ENCODE measurements at places on chromosomes 3 and 15.

DNA sequence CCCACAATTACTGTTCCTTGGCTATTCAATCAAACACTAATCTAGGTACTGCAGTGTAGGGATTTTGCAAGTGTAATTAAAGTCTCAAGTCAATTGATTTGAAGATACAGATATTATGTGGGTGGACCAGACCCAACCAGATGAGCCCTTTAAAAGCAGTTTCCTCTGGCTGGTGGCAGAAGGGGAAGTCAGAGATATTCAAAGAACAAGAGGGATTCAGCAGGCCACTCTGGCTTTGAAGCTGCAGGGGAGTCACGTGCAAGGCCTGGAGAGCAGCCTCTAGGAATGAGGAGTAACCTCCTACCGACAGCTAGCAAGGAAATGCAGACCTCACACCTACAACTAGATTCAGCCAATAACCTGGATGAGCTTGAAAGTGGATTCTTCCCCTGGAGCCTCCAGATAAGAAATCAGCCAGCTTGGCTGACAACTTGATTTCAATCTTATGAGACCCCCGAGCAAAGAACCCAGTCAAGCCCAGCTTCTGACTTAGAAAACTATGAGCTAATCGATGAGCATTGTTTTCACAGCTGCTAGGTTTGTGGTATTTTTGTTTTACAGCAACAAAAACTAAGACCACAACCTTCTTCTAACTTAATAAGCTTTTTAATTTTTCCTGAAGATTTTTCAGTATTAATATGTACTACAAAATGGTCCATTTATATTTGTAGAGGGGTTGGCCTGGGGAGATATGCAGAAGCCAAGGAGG is 13.4 kb downstream of the HACD2 start:
- DNase-seq: no peak

DNA sequence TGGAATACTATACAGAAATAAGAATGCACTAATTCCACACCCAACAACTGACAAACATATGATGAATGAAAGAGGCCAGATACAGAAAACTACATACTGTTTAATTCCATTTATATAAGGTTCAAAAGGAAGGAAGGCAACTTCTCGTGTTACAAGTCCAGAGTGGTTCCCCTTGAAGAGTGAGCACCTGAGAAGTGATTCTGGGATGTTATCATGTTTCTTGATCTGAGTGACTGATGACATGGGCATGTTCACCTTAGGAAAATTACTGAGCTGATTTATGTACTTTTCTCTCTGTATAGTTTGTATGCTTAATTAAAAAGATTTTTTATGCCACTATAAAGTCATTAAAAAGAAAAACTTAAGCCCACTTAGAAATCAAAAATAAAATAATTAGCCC is 13.6 kb downstream of the CCDC12 start:
- no peak for DNase-seq

DNA sequence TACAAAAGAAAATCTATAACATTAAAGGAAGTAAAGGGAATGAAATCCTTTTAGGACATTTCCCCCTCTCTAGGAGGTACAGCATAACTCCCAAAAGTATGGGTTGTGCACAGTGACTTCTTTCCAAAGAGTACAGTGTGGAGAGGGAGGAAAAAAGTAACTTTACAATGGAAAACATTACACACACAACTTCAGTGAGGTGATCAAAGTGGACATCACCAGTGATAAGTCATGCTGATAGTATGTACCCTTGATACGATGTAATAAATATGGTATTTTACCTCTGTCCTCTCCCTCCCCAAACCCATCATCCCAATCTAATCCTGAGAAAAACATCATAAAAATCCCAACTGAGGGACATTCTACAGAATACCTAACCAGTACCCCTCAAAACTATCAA is 10.8 kb downstream of the PLD1 start:
- no peak for DNase-seq

DNA sequence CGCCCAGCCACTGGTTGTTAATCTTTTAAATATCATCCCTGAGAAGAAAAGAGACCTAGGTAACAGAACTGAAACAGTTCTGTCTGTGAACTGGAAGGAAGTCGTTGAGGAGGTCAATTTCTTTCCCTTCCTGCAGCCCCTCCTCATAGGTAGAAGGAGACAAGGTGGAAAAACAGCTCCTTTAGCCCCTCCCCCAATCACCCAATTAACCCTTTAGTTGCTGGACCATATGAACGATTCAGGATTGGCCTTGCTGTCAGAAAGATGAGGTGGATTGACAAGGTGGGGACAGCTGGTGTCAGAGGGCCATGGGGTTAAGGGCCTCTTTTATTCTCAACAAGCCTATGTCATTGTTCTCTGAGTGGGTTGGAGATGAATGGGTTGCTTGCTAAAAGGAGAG is 36.0 kb upstream of the ZNF445 start:
- DNase-seq: no peak

DNA sequence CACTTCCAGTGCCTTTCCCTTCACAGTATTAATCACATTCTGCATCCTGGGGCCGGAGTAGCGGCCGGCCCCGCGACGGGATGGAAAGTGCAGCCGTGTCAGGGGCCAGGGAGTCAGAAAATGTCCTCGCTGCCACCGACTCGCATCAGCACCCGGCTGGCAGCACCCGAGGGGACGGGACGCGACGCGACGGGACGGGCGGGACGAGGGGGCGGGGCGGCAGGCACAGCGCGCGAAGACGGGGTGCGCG is 353 bp downstream of the ATG3 start:
- DNase-seq: no peak

GRCh38 chr15:64478863-64479262 is 18.5 kb downstream of the ZNF609 start:
- no peak for DNase-seq

DNA sequence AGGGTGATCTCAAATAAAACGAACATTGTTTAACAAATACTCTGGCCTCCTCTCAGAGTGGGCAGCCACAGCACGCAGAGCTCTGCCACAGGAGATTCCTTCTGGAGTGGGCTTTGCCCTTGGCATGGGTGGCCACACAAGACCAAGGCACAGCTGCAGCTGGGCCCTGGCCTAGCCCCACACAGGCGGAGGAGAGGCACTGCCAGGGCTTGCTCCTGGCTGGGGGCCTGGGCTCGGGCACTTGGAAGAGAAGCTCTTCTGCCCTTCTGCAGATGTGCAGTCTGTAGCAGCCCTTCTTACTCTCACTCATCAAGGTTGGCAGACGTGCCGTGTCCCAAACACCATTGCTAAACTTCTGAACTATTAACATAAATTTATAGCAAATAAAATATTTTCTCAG is 67.2 kb downstream of the CRTC3 start:
- DNase-seq: no peak

GRCh38 chr15:42504631-42505030 is 9.2 kb downstream of the SNAP23 start:
- no peak for DNase-seq

- no peak for DNase-seq
Measured at GRCh38 chr3:153023896-153024295, 138.1 kb upstream of the RAP2B start.

DNA sequence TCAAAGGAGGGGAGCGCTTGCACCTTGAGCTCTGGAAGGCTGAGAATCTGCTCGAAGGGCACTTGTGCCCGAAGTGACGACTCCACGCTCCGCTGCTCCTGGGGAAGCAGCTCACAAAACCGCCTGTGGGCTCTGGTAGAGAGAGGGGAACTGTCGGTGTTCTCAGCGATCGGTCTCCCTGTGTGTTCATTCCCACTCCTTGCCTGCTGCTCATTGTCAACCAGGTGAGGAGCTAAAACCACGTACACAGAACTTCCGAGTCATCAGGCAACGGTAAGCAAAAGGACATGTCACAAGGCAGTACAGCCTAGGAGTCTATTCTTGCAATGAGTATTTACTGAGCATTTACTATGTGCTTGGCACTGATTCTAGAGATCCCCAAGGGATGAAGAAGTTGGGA is 1.5 kb downstream of the CIB1 start:
- no peak for DNase-seq

- no peak for DNase-seq
Measured at GRCh38 chr3:138199851-138200250, 12.8 kb downstream of the ARMC8 start.

DNA sequence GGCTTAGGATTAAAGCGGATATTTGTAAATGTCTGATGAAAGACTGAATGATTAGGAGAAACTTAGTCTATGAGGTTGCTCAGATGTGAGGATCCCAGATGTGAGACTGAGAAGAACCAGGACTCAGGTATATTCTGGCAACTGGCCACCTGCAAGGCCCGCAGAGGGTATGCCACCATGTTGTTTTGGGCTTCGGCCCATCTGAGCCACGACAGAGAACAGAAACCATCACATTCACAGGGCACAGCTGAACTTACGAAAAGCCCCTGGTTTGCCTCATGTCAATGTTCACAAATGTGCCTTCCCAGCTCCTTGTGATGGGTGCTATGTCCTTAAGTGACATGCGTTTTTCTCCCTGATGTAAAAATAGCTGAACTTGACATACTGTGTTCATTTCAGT is 412.5 kb upstream of the RORA start:
- no peak for DNase-seq

GRCh38 chr3:149815321-149815720 is 2.3 kb downstream of the RNF13 start:
- no peak for DNase-seq

GRCh38 chr3:38726751-38727150 is 77.3 kb upstream of the SCN5A start:
- no peak for DNase-seq

DNA sequence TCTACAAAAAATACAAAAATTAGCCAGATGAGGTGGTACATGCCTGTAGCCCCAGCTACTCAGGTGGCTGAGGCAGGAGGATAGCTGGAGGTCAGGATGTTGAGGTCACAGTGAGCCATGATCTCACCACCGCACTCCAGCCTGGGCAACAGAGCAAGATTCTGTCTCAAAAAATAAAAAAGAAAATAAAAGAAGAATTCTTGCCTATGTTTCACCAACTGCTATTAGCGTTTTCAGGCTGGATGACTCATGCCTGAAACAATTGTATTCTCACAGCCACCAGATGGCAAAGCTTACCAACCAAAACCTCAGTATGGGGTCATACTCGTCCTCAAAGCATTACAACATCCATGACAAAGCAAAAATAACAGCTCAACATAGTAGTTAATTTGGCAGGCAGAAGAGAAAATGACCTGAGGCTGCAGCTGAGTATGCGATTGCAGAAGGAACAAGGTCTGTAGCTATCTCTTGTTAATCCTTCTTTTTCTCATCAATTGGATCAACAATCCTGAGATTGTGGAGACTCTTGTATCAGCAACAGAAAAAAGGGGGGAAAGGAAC is 52.2 kb downstream of the TP53BP1 start:
- no peak for DNase-seq

- no peak for DNase-seq
Measured at GRCh38 chr3:53989451-53989850, 97.8 kb upstream of the SELENOK start.

GRCh38 chr15:37981775-37982174 is 47.3 kb downstream of the TMCO5A start:
- DNase-seq: no peak

DNA sequence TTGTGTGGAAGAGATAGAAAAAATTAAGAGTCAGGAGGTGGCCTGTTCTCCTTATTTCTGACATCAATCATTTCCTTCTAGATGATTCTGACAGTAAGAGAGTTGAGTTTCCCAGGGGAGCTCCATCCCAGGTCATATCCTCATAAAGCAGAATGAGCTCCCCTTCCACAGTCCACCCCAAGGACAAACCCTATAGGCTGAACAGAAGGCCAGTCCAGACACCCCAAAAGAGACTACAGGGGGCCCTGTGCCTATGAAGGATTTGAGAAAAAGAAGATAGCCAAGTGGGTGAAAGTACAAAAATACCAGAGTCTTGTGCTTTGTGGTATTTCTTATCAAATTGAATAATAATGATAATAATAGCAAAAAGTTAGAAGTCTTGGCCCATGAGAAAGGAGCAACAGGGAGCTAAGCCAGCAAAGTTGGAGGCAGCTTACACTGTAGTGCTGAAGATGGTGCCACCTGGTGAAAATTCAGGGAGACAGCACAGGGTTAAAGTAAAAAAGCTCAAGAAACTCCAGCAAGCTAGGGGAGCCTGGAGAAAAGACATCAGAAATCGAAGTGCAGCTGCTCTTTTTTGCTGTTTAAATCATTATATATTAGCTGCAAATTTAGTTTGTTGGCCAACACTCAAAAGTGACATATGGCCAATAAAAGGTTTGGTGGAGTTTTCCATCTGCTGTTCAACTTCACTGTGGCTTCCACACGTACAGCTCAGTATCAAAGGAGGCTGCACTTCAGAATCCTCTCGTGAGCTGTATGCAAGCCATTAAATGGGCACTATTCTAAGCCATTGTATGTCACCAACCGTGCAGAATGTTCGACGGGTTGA is 35.8 kb upstream of the SLC24A5 start:
- DNase-seq: no peak

DNA sequence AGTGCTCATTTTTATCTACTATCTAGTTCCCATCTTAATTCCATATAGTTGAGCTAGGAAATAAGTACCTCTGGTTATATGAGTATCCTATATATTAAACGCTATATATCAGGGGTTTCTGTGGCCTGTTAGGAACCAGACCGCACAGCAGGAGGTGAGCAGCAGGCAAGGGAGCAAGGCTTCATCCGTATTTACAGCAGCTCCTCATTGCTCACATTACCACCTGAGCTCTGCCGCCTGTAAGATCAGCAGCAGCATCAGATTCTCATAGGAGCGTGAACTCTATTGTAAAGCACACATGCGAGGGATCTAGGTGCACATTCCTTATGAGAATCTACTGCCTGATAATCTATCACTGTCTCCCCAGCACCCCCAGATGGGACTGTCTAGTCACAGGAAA is 23.0 kb downstream of the GSK3B start:
- DNase-seq: no peak

GRCh38 chr3:21912711-21913110 is 161.7 kb upstream of the ZNF385D start:
- no peak for DNase-seq

DNA sequence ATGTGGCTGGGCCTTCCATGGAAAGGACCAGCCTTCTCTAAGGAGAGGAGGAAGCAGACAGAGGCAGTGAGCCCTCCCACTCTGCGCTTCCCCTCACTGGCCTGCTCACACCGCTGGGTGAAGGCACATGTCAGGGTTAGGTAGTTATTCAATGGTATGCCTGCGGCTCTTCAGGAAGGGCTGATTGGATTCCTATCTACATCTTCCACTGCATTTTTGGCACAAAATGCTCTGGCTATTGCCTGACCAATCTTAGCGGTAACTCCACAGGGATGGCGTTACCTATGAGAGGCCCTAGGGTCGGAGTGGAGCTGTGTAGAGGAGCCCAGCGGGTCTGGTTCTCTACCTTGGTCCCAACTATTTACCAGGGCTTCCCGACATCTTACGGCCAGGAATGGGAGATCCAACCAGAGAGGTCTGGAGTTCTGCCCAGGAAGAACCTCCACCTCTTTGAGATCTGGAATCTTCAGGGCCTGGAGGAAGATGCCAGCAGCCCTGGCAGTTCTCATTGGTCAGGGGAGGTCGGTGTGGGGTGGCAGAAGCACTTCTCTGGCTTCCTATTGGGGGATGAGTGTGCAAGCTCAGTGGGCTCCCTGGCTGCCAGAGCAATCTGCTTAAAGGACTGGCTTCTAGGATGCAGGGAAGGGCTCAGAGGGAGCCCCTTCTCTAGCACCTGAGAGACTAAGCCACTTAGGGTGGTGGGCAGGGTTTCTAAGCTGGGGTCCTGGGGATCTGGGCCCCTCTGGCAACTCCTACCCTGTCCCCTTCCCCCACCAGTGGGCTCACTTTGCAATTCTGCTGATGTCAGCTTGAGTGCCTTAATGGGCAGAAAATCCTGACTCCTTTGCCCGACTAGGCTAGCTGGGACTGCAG is 24.3 kb downstream of the SNX33 start:
- no peak for DNase-seq

Measured in stimulated activated CD4-positive, alpha-beta T cell treated with anti-CD3 and anti-CD28 coated beads, TNF-alpha, amount 100 ng/mL, for 1 hour (primary cell).